ENCODE measurements at places on chromosomes 16 and 17. TPM values are rescaled to one million over a fixed set of nuclear protein-coding genes. Genes with fewer than 3 reads are reported as not detected.

GRCh38 chr17:35496451-35497290 is 40.8 kb downstream of the SLFN12L start:
- H3K4me3 ChIP-seq = peak overlapping the region; percentile 60
- no peak for DNase-seq
- peaks cover 3% of the 10 kb centered on the region for H3K36me3 ChIP-seq
- H3K4me1 ChIP-seq = peaks cover 12% of the 10 kb centered on the region

The KCNJ2 gene
- total RNA-seq = 29.4 TPM

The STAT3 gene
- 160 TPM for total RNA-seq

DNA sequence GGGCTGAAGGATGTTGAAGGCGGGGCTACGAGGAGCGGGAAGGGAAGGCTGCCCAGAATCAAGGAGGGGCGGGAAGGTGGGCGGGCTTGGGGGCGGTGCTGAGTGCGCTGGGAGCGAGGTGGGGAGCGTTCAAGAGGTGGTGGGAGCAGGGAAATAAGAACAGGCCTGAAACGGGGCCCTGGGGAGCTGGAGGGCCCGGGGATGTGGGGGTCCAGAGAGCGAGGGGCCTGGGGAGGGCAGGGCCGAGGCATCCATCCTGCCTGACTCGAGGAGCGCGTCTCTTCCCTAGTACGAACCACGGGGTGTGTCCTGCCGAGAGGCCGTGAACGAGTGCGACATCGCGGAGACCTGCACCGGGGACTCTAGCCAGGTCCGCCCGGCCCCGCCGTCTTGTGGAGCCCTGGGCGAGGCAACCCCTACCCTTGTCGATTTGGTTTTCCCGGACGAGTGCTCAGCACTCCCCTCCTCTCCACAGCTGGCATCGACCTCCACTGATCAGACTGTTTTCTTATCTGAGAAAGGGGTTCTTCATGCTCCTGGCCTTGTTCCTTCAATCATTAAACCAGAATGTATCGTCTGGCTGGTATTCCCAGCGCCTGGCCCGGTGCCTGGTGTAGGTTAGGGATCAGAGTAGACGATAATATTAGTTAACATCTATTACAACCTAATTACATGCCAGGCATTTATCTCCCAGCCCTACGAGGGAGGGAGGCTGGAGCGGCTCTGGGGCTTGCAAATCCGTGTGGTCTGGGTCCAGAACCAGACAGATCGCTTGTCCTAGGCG is 17.2 kb downstream of the ADAM11 start:
- H3K4me3 ChIP-seq = peak overlapping the region; percentile 76
- peaks cover 3% of the 10 kb centered on the region for H3K4me1 ChIP-seq
- H3K36me3 ChIP-seq = no peaks in the 10 kb centered on the region
- DNase-seq = no peak
- H3K27ac ChIP-seq = no peak overlapping the region
- peaks cover 20% of the 10 kb centered on the region for H3K27me3 ChIP-seq

The C17orf78 gene
- total RNA-seq = not detected

DNA sequence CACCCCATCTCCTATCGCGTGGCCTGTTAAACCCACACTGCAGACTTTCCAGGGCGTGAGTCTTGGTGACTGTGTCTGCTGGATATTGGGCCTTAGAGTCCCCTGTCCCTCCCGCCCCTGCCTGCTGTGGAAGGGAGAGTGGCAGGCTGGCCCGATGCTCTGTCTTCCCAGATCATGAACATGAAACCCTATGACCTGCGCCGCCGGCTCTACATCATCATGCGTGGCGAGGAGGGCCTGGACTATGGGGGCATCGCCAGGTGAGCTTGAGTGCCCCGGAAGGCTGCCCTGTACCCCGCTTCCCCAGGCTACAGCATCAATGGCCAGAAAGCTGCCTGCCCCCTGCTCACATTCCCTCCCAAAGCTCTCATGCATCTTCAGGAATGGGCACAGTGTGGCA is 19.5 kb upstream of the CLEC18A start:
- H3K36me3 ChIP-seq = peaks cover 18% of the 10 kb centered on the region
- H3K27ac ChIP-seq = no peak overlapping the region
- no peak for DNase-seq
- peaks cover 5% of the 10 kb centered on the region for H3K27me3 ChIP-seq

The CSNK1D gene
- total RNA-seq = 149 TPM

The PRAC2 gene
- total RNA-seq = not detected

GRCh38 chr17:47401100-47401499 is 77.3 kb downstream of the EFCAB13 start:
- no peak overlapping the region for H3K4me3 ChIP-seq
- DNase-seq = no peak
- peaks cover 8% of the 10 kb centered on the region for H3K4me1 ChIP-seq

- peaks cover 4% of the 10 kb centered on the region for H3K4me1 ChIP-seq
- H3K36me3 ChIP-seq = no peaks in the 10 kb centered on the region
- no peak overlapping the region for H3K27ac ChIP-seq
- no peaks in the 10 kb centered on the region for H3K27me3 ChIP-seq
- H3K4me3 ChIP-seq = no peak overlapping the region
- no peak for DNase-seq
Measured at GRCh38 chr17:57572062-57572461, 173.0 kb downstream of the CCDC182 start.

DNA sequence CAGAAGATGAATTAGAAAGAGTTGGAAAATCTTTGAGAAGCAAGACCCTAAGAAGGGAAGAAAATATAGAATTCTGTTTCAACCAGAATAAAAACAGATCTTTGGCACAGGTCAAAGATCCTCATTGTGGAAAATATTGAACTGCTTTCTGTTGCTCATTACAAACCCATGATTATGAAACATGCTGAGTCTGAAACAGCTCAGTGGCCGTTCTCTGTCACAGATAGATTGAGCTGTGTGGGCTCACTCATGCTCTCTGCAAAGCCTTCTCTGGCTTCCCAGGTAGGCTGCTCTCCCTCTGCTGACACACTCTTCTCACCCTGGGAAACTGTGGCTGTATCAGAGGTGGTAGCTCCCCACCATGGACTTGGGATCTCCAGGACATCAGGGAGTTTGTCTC is 3.4 kb upstream of the KRT38 start:
- peaks cover 1% of the 10 kb centered on the region for H3K27me3 ChIP-seq
- H3K4me3 ChIP-seq = no peak overlapping the region
- no peak overlapping the region for H3K27ac ChIP-seq
- no peaks in the 10 kb centered on the region for H3K36me3 ChIP-seq
- DNase-seq = no peak
- no peaks in the 10 kb centered on the region for H3K4me1 ChIP-seq

DNA sequence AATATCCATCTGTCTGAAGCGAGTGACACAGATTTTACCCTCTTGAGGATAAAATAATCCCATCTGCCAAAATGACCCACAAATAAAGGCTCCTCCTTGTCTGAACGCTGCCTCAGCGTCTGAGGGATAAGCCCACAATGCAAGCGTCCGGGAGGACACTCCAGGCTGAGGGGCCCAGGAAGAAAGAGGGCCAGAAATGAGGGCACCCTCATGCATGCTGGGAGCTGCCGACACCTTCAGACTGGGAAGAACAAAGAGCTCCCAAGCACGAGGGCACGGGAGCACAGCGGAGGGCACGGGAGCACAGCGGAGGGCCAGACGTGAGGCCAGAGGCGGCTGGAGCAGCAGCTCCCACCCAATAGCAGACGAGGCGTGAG is 126.9 kb downstream of the ZNF778 start:
- H3K4me3 ChIP-seq = no peak overlapping the region
- peaks cover 6% of the 10 kb centered on the region for H3K36me3 ChIP-seq
- no peak overlapping the region for H3K27ac ChIP-seq
- DNase-seq = no peak
- H3K27me3 ChIP-seq = peaks cover 1% of the 10 kb centered on the region

GRCh38 chr17:73140566-73140965 is 24.2 kb upstream of the SSTR2 start:
- no peak overlapping the region for H3K4me3 ChIP-seq
- DNase-seq = no peak
- peaks cover 7% of the 10 kb centered on the region for H3K27me3 ChIP-seq
- H3K4me1 ChIP-seq = peaks cover 9% of the 10 kb centered on the region
- H3K27ac ChIP-seq = no peak overlapping the region
